ENCODE measurements at places on chromosomes 12 and 14.

GRCh38 chr12:57452937-57453509 is 2.1 kb upstream of the INHBE start:
- DNase-seq, result peak; percentile 68

- no peak for DNase-seq
Measured at GRCh38 chr14:23694949-23695663, 58.9 kb downstream of the DHRS2 start.

GRCh38 chr12:29241821-29242591 is 92.9 kb downstream of the FAR2 start:
- peak; percentile 22 for DNase-seq

DNA sequence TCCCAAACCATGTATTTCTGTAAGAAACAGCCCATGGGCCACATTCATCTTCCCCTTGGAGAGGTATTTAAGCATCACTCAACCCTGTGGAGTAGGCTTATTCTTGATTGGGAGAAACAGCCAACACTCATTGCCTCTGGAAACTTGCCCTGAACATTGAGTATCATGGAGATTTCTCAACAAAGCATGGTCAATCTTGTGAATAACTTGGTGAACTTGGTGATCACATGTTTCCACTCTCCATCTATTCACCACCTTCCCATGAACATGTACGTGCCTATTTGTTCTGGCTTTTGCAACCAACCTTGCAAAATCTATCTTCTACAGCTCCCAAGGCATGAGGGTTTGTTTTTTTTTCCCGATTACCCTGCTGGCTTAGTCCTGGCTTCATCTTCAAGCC is 163.2 kb downstream of the PAH start:
- DNase-seq, result no peak

DNA sequence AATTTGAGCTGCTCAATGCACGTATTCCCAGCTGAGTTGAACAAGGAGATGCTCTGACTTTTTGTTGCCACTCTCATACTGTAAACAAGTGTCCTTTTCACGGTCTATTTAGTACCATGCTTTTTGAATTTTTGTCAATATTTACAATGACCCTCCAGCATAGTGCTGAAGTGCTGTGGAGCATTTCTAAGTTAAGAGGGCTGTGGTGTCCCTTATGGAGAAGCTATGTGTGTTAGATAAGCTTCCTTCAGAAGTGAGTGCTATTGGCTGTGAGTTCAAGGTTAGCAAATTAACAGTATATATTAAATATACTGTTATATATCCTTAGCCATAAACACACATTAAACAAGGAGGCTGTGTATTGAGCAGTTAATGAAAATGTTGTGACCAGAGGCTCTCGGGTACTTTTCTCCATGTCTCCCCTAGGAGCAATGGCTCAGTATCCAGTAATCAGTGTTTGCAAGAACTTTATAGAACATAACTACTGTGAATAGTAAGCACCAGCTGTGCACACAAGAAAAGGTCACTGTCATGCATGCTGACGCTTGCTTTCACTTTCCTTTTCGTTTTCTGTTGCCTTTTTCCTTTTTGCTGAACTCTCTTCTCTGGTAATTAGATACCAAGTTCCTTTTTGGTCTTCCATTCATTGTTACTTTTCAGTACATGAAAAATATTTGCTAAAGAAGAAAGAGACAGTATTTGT is 187.2 kb upstream of the NEDD1 start:
- DNase-seq, result no peak

DNA sequence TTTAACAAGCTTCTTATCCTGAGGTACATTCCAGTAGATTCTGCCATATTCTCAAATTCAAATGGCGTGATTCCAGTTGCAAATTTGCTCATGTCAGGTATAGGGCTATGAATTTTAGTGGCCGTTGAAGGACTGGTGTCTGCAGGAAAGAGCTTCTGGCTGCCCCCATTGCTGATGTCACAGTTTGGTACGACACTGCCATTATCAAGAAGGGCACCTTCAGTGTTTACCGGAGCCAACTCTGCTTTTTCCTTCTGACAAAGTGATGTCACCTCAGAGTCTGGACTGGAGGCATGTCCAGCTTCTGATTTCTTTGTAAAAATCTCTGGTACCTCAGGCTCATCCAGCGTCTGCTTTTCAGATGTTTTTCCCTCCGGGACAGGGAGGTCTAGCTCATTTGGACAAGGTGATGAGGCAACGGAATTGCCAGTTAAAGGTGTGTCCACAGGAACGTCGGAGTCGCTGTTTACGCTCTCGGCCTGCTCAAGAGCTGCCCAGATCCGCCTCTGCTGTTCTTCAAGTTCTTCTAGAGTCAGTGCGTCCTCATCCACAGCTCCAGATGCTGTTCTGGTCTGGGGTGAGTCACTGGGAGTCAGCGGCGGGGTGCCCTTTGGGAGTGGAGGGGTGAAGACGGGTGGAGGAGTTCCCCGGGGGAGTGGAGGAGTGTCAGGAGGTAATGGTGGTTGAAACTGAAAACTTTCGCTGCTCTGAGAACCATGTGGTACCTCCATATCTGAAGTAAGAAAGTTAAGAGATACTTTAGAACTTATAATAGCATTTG is 27.0 kb downstream of the ZCCHC8 start:
- peak; percentile 56 for DNase-seq

DNA sequence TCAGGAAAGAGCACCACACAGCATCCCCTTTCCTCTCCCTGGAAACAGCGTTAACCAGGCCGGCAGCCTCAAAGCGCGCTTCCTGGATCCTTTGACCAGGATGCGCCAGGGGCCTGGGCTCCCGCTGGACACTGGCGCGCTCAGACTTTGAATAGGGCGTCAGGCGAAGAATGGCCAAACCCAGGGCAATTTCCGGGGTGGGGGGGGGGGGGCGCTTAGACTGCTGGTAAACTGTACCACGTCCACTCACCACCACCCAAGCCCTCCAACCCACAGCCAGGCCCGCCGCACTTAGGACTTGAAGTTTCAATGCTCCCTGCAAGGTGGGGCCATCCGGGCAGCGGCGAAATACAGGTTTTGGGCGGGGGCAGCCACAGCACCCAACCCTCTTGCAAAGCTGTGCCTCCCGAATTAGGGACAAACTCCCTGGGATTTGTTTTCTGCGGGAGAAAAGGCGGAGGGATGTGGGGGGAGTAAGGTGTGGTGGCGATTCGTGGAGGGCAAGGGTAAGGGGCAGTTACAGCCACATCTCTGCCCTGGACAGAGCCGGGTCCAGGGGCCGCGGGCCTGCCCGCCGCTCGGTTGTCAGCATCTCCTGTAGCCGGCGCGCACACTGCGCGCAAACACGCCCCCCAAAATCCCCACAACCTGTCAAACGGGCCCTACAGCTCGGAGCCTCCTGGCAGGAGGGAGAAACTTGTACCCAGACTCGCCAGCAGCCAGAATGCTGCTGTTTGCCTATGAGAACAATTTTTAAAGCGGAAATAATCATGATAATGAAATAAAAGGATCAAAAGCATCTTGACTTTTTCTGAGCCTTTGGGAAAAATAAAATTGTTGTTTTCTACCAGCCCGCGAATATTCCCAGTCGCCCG is 958 bp downstream of the RTN1 start:
- DNase-seq, result no peak

GRCh38 chr12:13121568-13121967 is 18.1 kb upstream of the GSG1 start:
- DNase-seq, result no peak

- DNase-seq, result no peak
Measured at GRCh38 chr12:50566066-50566465, 61.3 kb downstream of the DIP2B start.

GRCh38 chr12:127006972-127007371 is 1260.0 kb upstream of the TMEM132C start:
- DNase-seq, result no peak

DNA sequence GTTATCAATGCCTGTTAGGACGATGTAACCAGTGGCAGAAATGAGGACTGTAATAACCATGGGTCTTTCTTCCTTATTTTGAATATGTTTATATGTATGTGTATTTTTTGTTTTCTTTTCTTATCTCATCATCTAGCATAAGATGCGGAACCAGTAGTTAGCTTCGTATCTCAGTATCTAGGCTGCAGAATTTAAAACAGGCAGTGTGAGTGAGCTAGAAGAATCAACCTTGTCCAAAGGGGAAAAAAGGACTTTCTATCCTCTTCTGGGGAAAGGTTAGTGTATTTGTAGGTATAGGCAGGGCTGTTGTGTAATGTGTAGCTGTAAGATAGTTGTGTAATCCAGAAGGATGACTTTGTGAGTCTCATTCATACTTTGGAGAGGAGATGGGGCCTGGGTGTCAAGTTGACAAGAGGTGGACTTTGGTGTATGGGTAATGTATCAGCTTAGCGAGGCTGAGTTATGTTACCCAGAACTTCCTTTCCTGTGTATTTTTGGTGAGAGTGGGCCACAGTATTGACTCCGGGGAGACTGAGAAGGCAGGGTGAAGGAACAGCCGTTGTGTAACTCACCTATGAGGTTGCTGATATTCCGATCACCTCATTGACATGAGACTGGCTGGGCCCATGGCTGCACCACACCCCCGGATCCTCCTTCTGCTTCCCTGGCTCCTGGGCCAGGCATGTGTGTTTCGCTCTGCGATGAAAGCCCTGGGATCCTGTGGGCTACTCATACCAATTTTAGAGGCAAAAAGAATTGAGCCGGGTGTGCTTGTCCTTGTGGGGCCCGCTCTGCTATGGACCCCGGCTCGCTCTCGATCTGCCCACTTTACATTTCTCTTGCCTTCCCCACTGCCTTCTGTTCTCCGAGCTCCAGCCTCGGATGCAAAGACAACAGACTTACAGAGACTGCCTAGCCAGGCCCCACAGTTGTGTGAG is 24.3 kb downstream of the DLK1 start:
- no peak for DNase-seq

- DNase-seq, result no peak
Measured at GRCh38 chr12:13203034-13203922, 6.8 kb downstream of the EMP1 start.

DNA sequence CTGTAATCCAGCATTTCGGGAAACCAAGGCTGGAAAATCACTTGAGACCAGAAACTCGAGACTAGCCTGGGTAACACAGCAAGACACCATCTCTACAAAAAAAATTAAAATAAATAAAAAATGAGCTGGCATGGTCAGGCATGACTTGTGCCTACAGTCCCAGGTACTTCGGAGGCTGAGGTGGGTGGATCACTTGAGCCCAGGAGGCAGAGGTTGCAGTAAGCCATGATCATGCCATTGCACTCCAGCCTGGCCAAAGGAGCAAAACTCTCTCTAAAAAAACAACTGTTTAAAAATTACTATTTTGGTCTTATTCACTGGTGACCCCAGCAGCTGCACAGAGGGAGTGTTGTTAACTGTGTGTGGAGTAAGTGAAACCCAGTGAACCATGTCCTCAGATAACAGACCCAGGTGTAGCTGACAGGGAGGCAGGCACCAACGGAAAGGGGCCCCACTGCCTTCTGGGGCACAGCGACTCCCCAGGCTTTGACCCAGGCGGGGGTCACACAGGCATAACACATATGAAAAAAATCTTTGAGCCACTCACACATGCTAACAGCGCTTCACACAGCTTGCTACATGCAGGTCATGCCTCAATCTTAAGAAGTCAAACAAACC is 12.1 kb downstream of the DDX54 start:
- DNase-seq, result no peak

- no peak for DNase-seq
Measured at GRCh38 chr12:19200261-19200660, 70.7 kb downstream of the PLEKHA5 start.

Measured in stimulated activated naive B cell treated with anti-CD40 and anti-IgM and Interleukin-4, amounts not matched to agents 10 μg/mL and 1 μg/mL and 100 μg/mL, for 72 hours (primary cell).